Bronchus fibroblast of lung (primary cell): ENCODE measurements at places on chromosomes 7 and 10. TPM values are rescaled to one million over a fixed set of nuclear protein-coding genes. Genes with fewer than 3 reads are reported as not detected.

ATRNL1 gene
- total RNA-seq: 1.0 and 1.6 TPM in 2 replicates

PNLIP gene
- total RNA-seq: not detected in 2 replicates

COL28A1 gene
- 0.17 TPM in 1 of 2 replicates, not detected in the other for total RNA-seq

COG5 gene
- total RNA-seq: 27.9 and 38.4 TPM in 2 replicates

ANKRD30A gene
- not detected in 2 replicates for total RNA-seq

NUP205 gene
- total RNA-seq: 59.2 and 71.5 TPM in 2 replicates

EGFR gene
- total RNA-seq: 39.8 and 42.0 TPM in 2 replicates

SH2D4B gene
- not detected in 2 replicates for total RNA-seq

SHH gene
- not detected in 2 replicates for total RNA-seq

COL26A1 gene
- 1.0 TPM in 1 of 2 replicates, not detected in the other for total RNA-seq

ERVW-1 gene
- not detected in 2 replicates for total RNA-seq

PIP gene
- not detected in 2 replicates for total RNA-seq

GPR15LG gene
- total RNA-seq: not detected in 2 replicates

HOXA6 gene
- total RNA-seq: 3.0 and 3.9 TPM in 2 replicates

CRTAC1 gene
- not detected in 2 replicates for total RNA-seq

PTN gene
- total RNA-seq: 26.6 and 34.3 TPM in 2 replicates

WDFY4 gene
- total RNA-seq: not detected in 2 replicates

GRID1 gene
- total RNA-seq: not detected in 2 replicates

LRRC61 gene
- total RNA-seq: 6.7 and 6.8 TPM in 2 replicates

RBP4 gene
- total RNA-seq: 2.8 and 5.5 TPM in 2 replicates

OR6V1 gene
- total RNA-seq: not detected in 2 replicates

MLXIPL gene
- 0.67 and 2.4 TPM in 2 replicates for total RNA-seq

MYOF gene
- 138 and 147 TPM in 2 replicates for total RNA-seq

GSTO2 gene
- total RNA-seq: 7.3 and 7.6 TPM in 2 replicates

WAC gene
- total RNA-seq: 36.1 and 40.0 TPM in 2 replicates

TAS2R60 gene
- not detected in 2 replicates for total RNA-seq

DLX6 gene
- total RNA-seq: not detected in 2 replicates

FAM241B gene
- 0.45 TPM in 1 of 2 replicates, not detected in the other for total RNA-seq

CEP55 gene
- 56.3 and 78.7 TPM in 2 replicates for total RNA-seq

GATA3 gene
- total RNA-seq: not detected in 2 replicates

LZTS2 gene
- 71.8 and 76.2 TPM in 2 replicates for total RNA-seq

PAX4 gene
- not detected in 2 replicates for total RNA-seq

SLC39A12 gene
- not detected in 2 replicates for total RNA-seq

PON1 gene
- not detected in 2 replicates for total RNA-seq

RAB18 gene
- total RNA-seq: 15.2 and 18.7 TPM in 2 replicates
